ENCODE measurements at places on chromosomes 3 and 15. TPM values are rescaled to one million over a fixed set of nuclear protein-coding genes. Genes with fewer than 3 reads are reported as not detected.

Gene RAP2B
- 10.4 TPM for polyA plus RNA-seq

Gene SEMA3G
- polyA plus RNA-seq: 1.3 TPM

Gene C3orf20
- polyA plus RNA-seq: not detected

Gene IDH2
- 98.5 TPM for polyA plus RNA-seq

Gene UMPS
- 9.9 TPM for polyA plus RNA-seq

Gene GP5
- not detected for polyA plus RNA-seq

Gene PIGX
- 12.7 TPM for polyA plus RNA-seq

Gene REC114
- not detected for polyA plus RNA-seq

Gene INSYN1
- polyA plus RNA-seq: 12.8 TPM

Gene GOLGA8J
- polyA plus RNA-seq: not detected

Gene SMC4
- 54.1 TPM for polyA plus RNA-seq

Gene PLIN1
- polyA plus RNA-seq: 1.3 TPM

Gene IL20RB
- 85.1 TPM for polyA plus RNA-seq

Gene ATP8B4
- 0.84 TPM for polyA plus RNA-seq

Gene SLC25A38
- 11.9 TPM for polyA plus RNA-seq

Gene POMGNT2
- 2.0 TPM for polyA plus RNA-seq

Gene LRTM1
- polyA plus RNA-seq: not detected

Gene IFT122
- polyA plus RNA-seq: 5.5 TPM

Gene NTRK3
- 0.61 TPM for polyA plus RNA-seq

Gene IRAK2
- 6.1 TPM for polyA plus RNA-seq

Gene FOXB1
- not detected for polyA plus RNA-seq

Gene FANCD2OS
- 0.22 TPM for polyA plus RNA-seq

Gene MORF4L1
- 126 TPM for polyA plus RNA-seq

Gene FBN1
- polyA plus RNA-seq: 6.4 TPM

Gene ACTRT3
- polyA plus RNA-seq: 0.31 TPM
